ENCODE measurements at places on chromosomes 16 and 17. TPM values are rescaled to one million over a fixed set of nuclear protein-coding genes. Genes with fewer than 3 reads are reported as not detected.

Gene PYY
- total RNA-seq, result not detected

- no peak for DNase-seq
- H3K27me3 ChIP-seq, result no peaks in the 10 kb centered on the region
- H3K36me3 ChIP-seq, result no peaks in the 10 kb centered on the region
- H3K27ac ChIP-seq, result peak overlapping the region; percentile 69
- peaks cover 25% of the 10 kb centered on the region for H3K4me1 ChIP-seq
Observed at GRCh38 chr17:77117415-77117814, 23.4 kb upstream of the SEC14L1 start.

Gene PNMT
- 5.9 TPM for total RNA-seq

Gene IRX5
- total RNA-seq, result 0.56 TPM

DNA sequence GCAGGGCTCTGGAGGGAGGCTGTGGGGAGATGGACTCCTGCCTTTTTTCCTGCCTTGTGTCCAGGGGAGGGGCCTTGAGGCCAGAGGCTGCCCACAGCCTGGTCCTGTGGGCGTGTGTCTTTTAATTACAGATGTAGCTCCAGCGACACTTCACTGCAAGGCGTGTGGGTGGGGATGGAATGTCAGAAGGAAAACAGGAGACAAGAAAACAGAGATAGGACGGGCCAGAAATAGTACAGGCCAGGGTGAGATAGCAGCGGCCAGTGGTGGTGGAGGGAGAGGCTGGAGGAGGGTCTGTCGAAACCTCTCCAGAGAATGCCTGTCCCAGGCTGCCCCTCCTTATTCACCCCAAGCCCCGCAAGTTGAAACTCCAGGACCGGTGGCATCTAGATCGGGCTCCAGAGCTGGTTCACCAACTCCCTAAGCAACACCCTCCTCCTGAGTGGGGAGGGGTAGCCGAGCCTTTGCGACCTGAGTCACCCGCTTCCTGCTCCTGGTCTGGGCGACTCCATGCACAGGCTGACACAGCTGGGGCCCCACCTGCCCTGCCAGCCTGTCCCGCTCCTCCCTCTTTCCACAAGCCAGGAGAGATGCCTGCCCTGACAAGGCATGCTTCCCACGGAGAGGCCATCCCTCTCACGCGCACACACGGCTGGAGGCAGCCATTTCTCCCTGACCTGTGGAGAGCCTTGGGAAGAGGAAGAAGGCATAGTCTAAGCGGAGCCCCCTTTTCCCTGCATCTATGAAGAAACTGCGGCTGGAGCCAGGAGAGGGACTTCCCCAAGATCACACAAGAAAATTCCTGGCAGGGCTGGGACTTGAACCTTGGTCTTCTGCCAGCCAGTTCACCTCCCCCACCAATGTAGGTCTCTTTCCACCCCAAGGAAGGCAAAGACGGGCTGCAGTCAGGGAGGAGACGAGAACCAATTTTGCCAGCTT, 6.6 kb upstream of the JUP start:
- no peak for DNase-seq
- no peaks in the 10 kb centered on the region for H3K36me3 ChIP-seq
- no peak overlapping the region for H3K4me3 ChIP-seq
- H3K4me1 ChIP-seq, result no peaks in the 10 kb centered on the region
